ENCODE measurements at places on chromosomes 5 and 9.

DNA sequence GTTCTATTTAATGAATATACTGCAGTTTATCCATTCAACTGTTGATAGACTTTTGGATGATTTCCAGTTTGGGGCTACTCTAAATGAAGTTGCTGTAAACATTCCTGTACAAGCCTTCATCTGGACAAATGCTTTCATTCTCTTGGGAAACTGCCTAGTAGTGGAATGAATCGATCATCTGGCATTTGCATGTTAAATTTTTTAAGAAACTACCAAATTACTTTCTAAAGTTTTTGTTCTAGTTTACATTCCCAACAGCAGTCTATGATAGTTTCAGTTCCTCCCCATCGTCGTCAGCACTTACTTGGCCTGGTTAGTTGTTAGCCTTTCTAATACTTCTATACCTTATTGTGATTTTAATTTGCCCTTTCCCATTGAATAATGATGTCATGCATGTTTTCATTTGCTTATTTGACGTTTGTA lies 306.3 kb downstream of the FER start:
- DNase-seq, result no peak

- no peak for DNase-seq
Observed at GRCh38 chr5:128470663-128471062, 67.4 kb downstream of the FBN2 start.

GRCh38 chr9:112869917-112870316 lies 20.8 kb downstream of the SLC46A2 start:
- no peak for DNase-seq

GRCh38 chr5:90915393-90915792 lies 356.8 kb downstream of the ADGRV1 start:
- no peak for DNase-seq

DNA sequence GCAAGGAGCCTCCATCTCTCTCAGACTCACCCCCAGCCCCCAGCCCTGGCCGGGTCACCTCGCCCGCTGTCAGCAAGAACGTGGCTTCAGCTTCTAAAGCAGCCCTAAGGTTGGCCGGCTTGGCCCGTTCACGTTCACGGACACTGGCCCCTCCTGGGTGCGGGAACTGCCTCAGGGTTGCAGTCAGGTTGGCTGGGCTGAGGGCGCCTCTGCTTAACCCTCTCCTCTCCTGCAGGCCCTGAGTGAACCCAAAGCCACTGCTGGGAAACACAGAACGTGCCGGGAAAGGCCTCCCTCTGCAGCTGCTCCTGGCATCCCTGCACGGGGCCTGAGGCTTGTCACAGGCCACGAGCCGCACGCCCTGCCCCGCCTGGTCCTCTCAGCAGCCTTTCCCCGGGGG lies 40.1 kb upstream of the UBAC1 start:
- no peak for DNase-seq

GRCh38 chr5:2261004-2261703 lies 378.4 kb upstream of the IRX4 start:
- DNase-seq, result no peak

- no peak for DNase-seq
Observed at GRCh38 chr9:85543196-85543595, 198.6 kb downstream of the AGTPBP1 start.

GRCh38 chr5:18602402-18602801 lies 968.1 kb downstream of the TAF11L14 start:
- no peak for DNase-seq

GRCh38 chr9:18296702-18297055 lies 177.3 kb upstream of the ADAMTSL1 start:
- no peak for DNase-seq

- no peak for DNase-seq
Observed at GRCh38 chr9:78091731-78092130, 60.1 kb upstream of the GNAQ start.

- no peak for DNase-seq
Observed at GRCh38 chr5:109762821-109763220, 73.1 kb downstream of the MAN2A1 start.

DNA sequence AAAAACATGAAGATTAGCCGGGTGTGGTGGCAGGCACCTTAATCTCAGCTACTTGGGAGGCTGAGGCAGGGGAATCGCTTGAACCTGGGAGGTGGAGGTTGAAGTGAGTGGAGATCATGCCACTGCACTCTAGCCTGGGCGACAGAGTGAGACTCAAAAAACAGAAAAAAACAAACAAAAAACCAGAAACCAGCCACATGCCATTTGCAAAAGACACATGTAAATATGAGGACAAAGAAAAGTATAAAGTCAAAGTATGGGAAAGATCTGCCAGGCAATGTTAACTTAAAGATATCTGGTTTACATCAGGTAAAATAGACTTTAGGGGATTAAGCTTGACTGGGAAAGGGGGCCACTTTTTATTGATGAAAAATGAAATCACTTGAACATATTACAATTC lies 90.7 kb downstream of the FNBP1 start:
- DNase-seq, result no peak

DNA sequence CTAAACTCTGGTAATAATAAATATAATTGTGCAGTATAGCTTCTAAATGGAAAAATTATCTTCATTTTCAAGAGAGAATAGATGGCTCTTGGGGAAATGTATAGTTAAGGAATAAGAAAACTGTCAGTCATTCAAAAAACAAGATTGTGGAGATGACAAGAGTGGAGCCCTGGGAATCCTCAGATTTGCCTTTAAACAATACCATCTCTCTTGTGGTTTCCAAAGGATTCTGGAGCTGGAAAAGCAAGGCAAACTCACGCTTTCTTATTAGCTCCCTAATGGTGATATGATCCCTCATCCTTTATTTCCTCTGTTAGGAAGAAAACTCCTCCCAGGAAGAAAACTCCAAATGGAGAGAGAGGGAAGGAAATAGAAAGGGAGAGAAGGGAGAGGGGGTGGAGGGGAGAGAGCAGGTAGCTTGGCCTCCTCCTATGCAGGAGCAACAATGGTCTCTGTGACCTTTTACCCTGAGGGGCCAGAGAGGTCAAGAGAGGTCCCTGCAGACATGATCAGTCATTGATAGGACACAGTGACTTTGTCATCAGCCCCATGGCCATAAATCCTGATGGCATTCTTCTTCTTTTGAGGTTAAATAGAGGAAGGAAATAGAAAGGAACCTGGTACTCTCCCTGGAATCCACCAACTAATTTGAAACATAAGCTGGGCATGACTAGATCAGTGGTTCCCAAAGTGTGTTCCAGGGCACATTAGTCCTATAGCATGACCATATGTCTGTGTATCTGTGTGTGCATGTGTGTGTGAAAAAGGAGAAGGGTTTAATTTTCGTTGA lies 312.2 kb downstream of the ARRDC3 start:
- no peak for DNase-seq

- DNase-seq, result no peak
Observed at GRCh38 chr9:137148661-137149060, 9.7 kb downstream of the GRIN1 start.

DNA sequence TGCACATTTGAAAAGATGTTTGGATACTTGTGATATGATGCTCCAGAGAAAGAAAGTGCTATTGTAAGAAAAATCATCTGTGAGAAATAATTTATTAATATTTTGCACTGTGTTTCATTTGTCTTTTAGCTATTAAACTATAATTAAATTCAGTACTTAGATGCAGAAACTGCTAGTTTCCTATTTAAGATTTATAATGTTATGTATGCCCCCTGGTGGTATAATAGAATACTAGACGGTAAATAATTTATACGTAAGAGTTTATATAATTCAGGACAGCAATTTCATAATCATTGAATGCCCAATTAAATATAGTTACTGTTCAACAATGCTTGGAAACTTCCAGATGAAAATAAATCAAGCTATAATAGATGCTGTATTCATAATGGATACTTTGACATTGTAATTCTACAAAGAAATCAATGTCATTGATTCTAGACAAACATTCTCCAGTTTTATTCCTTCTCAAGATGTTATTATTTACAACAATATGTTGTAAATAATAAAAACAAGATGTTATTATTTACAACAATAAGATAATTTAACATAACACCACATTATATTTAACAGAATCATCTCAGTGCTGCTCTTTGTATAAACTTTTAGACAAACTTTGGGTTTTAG lies 101.0 kb downstream of the TMEM232 start:
- no peak for DNase-seq

- no peak for DNase-seq
Observed at GRCh38 chr5:151682240-151682639, 4.5 kb downstream of the SPARC start.

GRCh38 chr9:12539580-12539975 lies 153.6 kb upstream of the TYRP1 start:
- no peak for DNase-seq

DNA sequence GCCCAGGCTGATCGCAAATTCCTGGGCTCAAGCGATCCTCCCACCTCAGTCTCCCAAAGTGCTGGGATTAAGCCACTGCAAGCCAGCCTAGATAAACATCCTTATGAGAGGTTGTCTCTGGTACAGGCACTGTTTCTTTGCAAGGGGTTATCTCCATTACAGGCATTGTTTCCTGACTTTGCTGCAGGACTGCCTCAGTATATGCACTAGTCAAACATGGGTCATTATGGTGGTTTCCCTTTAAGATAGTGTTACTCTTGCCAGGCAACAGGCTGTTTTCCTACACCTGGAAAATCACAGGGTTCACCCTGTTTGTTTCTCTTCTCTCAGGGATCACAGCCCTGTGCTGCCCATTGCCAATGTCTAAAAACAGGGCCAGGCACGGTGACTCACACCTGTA lies 7.8 kb upstream of the CLTB start:
- no peak for DNase-seq

GRCh38 chr5:158988987-158989730 lies 110.6 kb downstream of the EBF1 start:
- DNase-seq, result no peak

- no peak for DNase-seq
Observed at GRCh38 chr9:89577363-89577762, 27.4 kb upstream of the GADD45G start.

GRCh38 chr9:65409471-65409980 lies 124.5 kb upstream of the FOXD4L5 start:
- no peak for DNase-seq

DNA sequence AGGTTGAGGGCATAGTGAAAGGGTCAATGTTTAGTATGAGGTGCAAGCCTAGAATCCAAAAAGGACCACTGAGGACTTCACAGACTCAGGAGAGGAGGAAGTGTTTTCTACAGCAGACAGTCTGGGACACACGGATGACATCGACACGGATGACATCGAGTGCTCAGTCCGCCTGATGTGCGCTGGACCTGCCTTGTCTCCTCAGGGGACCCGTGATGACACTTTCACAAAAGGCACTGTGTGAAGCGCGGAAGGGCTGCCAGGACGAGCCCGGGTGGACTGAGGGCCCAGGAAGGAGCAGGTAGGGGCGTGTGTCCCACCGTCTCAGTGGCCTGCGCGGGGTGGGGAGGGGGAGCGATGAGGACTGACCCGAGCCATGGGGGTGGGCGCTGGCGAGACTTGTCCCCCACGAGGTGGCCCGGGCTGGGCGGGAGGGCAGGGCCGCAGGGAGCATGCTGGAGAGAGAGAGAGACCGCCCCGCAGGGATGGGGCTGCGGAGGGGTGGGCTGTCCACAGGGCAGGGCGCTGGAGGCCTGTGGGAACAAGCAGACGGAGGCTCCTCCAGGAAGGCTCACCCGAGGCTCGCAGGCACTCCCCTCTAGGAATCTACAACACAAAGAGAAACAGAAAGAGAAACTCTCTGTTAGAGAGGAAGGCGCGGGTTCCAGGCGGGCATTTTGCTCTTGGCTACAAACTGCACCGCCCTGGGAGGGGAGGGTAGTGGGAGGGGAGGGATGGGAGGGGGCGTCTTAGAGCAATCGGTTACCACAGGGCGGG lies 54.9 kb downstream of the USP20 start:
- DNase-seq, result no peak

DNA sequence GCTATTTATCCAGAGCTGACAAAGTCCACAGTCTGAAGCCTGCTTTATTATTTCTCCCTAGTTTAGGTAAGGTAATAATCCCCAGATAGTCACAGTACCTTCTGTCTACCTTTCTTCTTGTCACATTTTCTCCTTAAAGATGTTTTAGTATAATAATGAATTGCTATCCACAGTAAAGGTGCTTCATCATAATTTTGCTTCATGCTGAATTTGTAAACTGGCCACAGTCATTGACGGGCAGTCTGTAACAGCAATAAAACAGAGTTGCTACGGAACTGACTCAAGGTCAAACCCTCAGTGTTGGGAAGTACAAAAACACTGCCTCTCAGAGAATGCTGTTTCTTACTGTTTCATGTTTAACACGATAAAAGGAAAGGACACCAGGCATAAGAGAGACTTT lies 195.7 kb downstream of the ZNF608 start:
- no peak for DNase-seq

- DNase-seq, result no peak
Observed at GRCh38 chr5:10317825-10318682, 10.4 kb upstream of the CMBL start.

DNA sequence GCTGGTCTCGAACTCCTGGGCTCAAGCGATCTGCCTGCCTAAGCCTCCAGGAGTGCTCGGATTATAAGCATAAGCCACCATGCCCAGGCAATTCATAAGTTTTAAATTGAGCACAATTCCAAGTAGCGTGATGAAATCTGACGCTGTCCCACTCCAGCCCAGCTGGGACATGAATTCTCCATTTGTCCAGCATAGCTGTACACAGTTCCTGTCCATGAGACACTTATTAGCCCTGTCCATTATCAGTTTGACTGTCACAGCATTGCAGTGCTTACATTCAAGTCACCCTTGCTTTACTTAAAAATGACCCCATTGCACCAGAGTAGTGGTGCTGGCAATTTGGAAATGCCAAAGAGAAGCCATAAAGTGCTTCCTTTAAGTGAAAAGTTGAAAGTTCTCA lies 7.6 kb upstream of the SLC30A5 start:
- no peak for DNase-seq

GRCh38 chr5:56670916-56671315 lies 144.4 kb upstream of the MAP3K1 start:
- no peak for DNase-seq
